ENCODE measurements at places on chromosomes 3 and 15. TPM values are rescaled to one million over a fixed set of nuclear protein-coding genes. Genes with fewer than 3 reads are reported as not detected.

The SCG5 gene
- total RNA-seq: 8.3 TPM

- peaks cover 3% of the 10 kb centered on the region for H3K36me3 ChIP-seq
- peaks cover 5% of the 10 kb centered on the region for H3K4me1 ChIP-seq
- H3K27ac ChIP-seq: no peak overlapping the region
- no peaks in the 10 kb centered on the region for H3K27me3 ChIP-seq
These were observed 35.6 kb downstream of the ALCAM start for GRCh38 chr3:105402287-105402801.

- H3K4me3 ChIP-seq: no peak overlapping the region
- DNase-seq: no peak
- no peaks in the 10 kb centered on the region for H3K36me3 ChIP-seq
- H3K27ac ChIP-seq: no peak overlapping the region
These were observed 37.0 kb downstream of the DAPK2 start for GRCh38 chr15:64009241-64009640.

The NR2E3 gene
- total RNA-seq: under 0.01 TPM

The EPHB3 gene
- total RNA-seq: 0.83 TPM

GRCh38 chr15:40739854-40740253, 15.2 kb downstream of the RMDN3 start:
- H3K27ac ChIP-seq: no peak overlapping the region
- H3K4me1 ChIP-seq: peaks cover 3% of the 10 kb centered on the region
- H3K4me3 ChIP-seq: no peak overlapping the region
- DNase-seq: no peak
- no peaks in the 10 kb centered on the region for H3K27me3 ChIP-seq

DNA sequence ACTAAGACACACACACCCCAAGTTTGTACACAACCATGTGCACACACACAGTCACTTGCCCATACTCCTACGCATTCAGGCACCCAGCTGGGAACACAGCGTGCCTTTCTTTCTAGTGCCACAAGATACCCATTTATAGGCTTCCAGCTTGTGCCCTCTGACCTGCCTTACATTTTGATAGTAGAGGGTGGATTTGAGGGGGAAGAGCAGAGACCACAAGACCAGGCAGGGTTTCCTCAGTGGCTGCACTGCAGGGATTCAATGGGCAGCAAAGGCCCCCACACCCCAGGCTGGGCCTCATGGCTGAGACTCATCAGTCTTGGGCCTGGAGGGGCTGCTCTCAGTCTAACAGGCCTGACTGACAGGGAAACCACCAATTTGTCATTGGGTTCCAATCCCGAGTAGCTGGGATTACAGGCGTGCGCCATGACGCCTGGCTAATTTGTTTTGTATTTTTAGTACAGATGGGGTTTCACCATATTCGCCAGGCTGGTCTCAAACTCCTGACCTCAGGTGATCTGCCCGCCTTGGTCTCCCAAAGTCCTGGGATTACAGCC, 18.8 kb upstream of the ANKDD1A start:
- H3K4me3 ChIP-seq: no peak overlapping the region
- no peak for DNase-seq
- H3K27me3 ChIP-seq: no peaks in the 10 kb centered on the region
- no peak overlapping the region for H3K27ac ChIP-seq
- no peaks in the 10 kb centered on the region for H3K36me3 ChIP-seq

DNA sequence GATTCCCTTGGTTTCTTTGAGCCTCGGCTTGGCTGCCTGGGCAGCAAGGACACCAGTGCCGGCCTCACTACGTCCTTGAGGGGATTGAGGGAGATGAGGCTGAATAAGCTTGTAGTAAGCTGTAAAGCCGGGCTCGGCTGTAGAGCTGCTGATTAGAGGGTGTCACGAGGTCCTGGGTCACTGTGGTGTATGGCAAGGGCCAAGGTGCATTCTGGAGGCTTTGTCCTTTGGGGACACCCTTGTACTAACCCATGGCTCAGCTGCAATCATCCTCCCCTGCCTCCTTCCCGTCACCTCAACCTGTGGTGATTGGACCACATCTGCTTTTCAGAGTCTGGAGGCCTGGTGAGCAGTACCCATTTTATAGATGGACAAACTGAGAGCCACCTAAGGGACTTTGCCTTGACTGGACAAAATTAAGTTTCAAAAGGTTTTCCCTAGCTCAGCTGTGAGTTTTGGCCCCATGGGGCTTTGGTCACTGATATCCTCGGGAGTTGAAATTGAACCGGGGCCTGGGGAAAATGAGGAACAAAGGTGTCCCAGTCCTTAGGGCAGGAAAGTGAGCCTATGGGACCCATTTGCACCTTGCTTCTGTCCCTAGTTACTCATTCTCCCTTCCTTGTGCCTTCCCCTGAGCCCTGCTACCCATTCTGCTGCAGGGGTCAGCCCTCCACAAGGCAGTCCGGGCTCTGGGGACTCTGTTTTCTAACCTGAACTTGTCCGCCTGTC, 2.4 kb downstream of the SLC6A6 start:
- H3K4me3 ChIP-seq: peak overlapping the region; percentile 73
- H3K36me3 ChIP-seq: peaks cover 4% of the 10 kb centered on the region
- no peak for DNase-seq
- no peaks in the 10 kb centered on the region for H3K27me3 ChIP-seq

DNA sequence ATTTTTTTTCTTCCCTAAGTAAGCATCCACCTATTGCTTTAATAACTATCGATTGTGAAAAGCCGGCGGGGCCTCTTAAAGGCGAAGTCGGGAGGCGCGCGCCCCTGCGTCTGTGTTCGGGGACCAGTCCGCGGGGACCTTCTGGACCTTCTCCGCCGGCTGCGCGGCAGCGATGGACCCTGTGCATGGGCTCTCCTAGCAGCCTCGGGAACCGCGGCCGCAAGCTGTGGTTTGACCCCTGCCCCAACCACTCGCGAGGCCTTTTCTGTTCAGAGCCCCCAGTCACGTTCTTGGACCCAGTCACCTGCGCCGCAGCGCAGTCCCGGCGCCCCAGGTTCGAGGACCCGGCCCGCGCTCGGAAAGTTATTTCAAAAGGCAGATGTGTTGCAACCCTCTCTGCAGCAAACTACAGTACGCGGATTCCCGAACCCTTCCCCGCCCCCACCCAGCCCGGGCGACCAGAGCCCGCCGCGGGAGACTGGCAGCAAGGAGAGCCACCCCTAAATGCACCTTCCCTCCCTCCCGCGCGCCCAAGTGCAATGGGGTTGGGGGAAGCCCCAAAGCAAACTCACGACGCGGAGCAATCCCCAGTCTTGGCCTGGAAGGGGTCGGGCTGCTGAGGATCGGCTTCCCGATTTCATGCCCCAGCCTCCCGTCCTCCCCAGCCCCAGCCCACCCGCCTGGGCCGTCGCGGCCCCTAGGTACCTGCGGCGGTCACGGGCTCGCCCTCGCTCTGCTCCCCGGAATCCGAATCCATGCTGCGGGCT, 684 bp downstream of the TNFAIP8L3 start:
- H3K36me3 ChIP-seq: no peaks in the 10 kb centered on the region
- peak overlapping the region; percentile 56 for H3K4me3 ChIP-seq

GRCh38 chr15:60371175-60372051, 26.4 kb downstream of the ANXA2 start:
- peak; percentile 99 for DNase-seq
- H3K4me1 ChIP-seq: peaks cover 39% of the 10 kb centered on the region
- H3K27me3 ChIP-seq: no peaks in the 10 kb centered on the region
- H3K27ac ChIP-seq: peak overlapping the region; percentile 81
- no peak overlapping the region for H3K4me3 ChIP-seq

DNA sequence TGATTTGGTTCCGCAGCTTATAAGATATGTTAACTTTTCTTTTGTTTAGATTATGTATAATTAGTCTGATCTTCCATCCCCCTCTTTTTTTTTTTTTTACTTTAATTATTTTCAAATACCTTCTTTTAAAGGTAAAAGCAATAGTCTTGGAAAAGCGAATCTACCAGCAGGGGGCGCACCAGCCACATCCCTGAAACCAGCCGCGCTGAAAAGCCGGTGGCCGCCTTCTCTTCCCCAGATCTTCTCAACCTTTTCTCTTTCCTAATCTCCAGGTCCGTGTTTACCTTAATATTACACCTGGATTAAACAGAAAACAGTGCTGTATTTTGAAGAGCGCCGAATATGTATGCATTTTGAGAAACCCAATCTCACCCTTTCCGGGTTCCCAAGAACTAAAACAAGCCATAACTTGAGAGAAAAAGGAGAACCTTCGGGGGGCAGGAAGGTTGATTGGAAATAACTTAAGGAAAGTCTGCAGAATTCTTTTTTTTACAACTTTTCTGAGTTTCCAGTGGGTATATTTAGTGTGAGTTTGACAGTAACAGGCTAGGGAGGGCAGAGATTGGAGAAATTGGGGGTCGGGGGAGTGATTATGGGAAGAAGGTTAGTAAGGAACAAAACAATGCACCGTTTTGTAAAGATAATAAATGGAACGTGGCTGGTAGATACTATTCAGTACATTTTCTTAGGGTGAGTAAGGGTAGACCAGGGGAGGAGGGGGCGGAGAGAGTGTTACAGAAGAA, 2.0 kb upstream of the SOX2 start:
- H3K27ac ChIP-seq: no peak overlapping the region
- peaks cover 47% of the 10 kb centered on the region for H3K27me3 ChIP-seq
- H3K36me3 ChIP-seq: no peaks in the 10 kb centered on the region
- no peak overlapping the region for H3K4me3 ChIP-seq
- H3K4me1 ChIP-seq: no peaks in the 10 kb centered on the region
- peak; percentile 44 for DNase-seq

The ZMYND10 gene
- 1.1 TPM for total RNA-seq
